ENCODE measurements at places on chromosomes 6 and 20. TPM values are rescaled to one million over a fixed set of nuclear protein-coding genes. Genes with fewer than 3 reads are reported as not detected.

DNA sequence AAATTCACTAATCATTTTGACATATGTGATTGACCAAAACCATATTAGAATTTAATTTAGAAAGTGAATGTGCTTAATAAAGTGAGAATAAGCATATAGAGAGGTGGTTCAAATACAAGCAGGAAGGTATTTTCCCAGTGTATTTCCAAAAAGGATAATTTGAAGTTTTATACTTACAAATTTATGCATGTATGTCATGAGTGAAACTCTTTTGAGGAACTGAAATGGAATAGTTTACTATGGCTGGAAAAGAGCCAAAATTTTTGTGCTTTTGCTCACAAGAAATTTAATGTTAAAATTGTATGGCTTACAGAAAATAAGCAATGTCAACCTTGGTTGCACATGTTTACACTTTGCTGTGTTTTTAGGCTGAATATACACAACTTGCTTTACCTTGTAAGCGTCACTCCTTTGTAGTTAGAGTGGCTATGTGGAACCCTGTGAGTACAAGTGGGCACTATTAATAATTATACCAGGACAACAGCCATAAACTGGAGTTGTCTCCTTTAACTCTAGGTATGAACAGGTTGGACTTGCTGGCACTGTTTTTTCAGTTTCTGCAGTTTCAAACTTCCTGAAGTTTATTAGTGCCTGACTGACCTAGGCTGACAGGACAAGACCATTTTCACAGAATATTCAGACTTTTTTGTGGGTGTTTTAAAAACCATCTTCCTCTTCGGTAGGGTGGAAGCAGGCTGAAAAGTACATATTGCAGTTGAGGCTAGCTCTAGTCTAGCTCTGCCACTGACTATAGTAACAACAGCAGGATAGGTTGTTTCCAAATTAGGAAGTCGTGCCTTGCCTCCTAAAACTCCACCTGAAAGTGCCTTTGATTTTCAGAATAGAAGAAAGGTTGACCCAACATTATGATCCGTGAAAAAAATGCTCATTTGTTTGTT is 6.0 kb downstream of the AFDN start:
- no peak for DNase-seq

SFT2D1 gene
- 80.0 TPM for polyA plus RNA-seq

GRCh38 chr6:128394167-128394566 is 126.2 kb downstream of the PTPRK start:
- DNase-seq = no peak

DNA sequence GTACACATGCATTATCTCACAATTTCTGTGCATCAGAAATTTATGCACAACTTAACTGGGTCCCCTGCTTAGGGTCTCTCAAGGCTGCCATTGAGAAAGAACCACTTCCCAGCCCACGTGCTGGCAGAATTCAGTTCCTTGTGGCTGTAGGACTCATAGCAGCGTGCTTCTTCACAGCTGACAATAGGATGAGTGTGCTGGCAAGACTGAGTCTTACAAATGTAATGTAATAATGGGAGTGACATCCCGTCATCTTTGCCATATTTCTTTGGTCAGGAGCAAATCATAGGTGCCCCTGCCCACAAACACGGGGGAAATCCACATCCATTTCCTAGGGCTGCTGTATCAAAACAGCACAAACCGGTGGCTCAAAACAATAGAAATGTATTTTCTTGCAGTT is 77.4 kb downstream of the FIG4 start:
- no peak for DNase-seq
